ENCODE measurements at places on chromosomes 1 and 21. TPM values are rescaled to one million over a fixed set of nuclear protein-coding genes. Genes with fewer than 3 reads are reported as not detected.

- no peak for DNase-seq
- no peaks in the 10 kb centered on the region for H3K36me3 ChIP-seq
- H3K4me3 ChIP-seq, result no peak overlapping the region
- peaks cover 24% of the 10 kb centered on the region for H3K4me1 ChIP-seq
- H3K27ac ChIP-seq, result no peak overlapping the region
Measured at GRCh38 chr1:41245659-41246058, 3.6 kb upstream of the SCMH1 start.

DNA sequence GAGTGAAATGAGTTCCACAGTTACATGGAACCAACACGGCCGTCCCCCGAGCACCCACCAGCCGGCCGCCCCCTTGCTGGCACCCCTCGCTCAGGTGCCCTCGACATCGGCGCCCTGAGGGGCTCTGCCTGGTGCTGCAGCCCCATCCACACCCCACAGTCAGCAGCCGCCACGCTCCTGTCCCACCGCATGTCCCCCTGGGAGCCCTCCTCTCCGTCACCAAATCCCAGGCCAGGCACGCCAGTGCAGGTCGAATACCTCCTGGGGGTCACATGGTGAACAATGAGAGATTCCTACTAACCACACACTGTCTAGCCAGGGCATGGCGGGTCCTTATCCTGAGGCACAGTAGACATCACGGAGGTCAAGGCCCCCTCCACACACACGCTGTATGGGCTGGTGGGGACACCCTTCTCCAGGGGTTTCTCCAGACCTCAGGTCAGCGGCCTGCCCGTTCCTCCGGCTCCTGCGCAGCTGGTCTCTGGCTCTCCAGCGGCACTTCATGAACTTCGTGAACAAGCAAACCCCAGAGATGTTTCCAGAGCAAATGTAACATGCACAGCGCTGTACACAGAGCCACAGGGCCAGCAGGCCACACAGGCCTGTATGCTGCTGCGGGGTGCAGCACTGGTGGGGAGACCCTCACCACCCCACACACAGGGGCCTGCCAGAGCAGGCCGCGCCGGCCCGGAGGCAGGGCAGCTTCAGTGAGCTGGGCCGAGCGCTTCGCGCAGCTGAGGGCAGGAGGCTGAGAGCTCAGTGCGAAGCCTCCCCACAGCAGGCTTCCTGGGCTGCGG is 21.8 kb downstream of the POFUT2 start:
- H3K27me3 ChIP-seq, result no peaks in the 10 kb centered on the region
- H3K36me3 ChIP-seq, result peaks cover 39% of the 10 kb centered on the region
- no peak for DNase-seq
- H3K27ac ChIP-seq, result no peak overlapping the region
- no peak overlapping the region for H3K4me3 ChIP-seq

- H3K27ac ChIP-seq, result no peak overlapping the region
- no peaks in the 10 kb centered on the region for H3K4me1 ChIP-seq
- no peak overlapping the region for H3K4me3 ChIP-seq
- no peaks in the 10 kb centered on the region for H3K27me3 ChIP-seq
- no peaks in the 10 kb centered on the region for H3K36me3 ChIP-seq
Measured at GRCh38 chr1:228157729-228158126, 7.9 kb upstream of the IBA57 start.

DNA sequence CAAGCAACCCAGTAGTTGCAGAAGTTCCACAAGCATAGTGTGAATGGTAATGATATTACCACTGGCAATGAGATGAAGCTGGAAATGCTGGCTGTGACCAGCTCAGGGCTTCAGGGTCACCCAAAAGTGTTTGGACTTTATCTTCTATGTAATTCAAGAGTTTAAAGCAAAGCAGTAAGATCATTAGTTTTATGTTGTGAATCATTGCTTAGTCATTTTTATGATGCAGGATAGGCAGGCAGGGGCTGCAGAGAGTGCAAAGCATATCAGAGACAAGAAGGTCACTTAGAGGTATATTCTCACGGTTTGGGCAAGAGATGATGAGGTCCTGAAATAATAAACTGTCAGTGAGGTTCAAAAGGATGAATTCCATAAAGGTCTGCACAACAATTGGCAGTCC is 147.4 kb downstream of the OLFM3 start:
- H3K4me3 ChIP-seq, result no peak overlapping the region
- H3K4me1 ChIP-seq, result no peaks in the 10 kb centered on the region
- peaks cover 14% of the 10 kb centered on the region for H3K27me3 ChIP-seq

- H3K36me3 ChIP-seq, result peaks cover 45% of the 10 kb centered on the region
- DNase-seq, result no peak
Measured at GRCh38 chr1:64838486-64838885, 93.6 kb downstream of the RAVER2 start.

- peaks cover 26% of the 10 kb centered on the region for H3K27me3 ChIP-seq
- peaks cover 8% of the 10 kb centered on the region for H3K36me3 ChIP-seq
- no peaks in the 10 kb centered on the region for H3K4me1 ChIP-seq
- no peak overlapping the region for H3K4me3 ChIP-seq
- DNase-seq, result no peak
Measured at GRCh38 chr21:42735944-42736343, 82.5 kb downstream of the PDE9A start.

- H3K27me3 ChIP-seq, result no peaks in the 10 kb centered on the region
- DNase-seq, result no peak
- no peak overlapping the region for H3K27ac ChIP-seq
- peaks cover 6% of the 10 kb centered on the region for H3K36me3 ChIP-seq
- no peak overlapping the region for H3K4me3 ChIP-seq
- peaks cover 7% of the 10 kb centered on the region for H3K4me1 ChIP-seq
Measured at GRCh38 chr1:231913493-231913892, 286.9 kb downstream of the DISC1 start.

DNA sequence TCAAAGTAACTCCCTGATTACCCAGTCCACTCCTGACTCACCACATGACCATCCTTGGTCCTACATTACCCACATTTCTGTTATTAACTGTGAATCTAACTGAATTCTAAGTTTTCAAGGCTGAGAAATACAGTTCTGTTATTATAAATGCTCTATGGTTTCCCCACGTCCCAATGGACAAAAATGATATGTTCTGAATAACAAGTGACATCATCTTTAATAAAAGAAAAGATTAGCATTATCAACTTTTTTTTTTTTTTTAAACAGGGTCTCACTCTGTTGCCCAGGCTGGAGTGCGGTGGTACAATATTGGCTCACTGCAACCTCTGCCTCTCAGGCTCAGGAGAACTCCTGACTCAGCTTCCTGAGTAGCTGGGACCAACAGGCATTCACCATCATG is 59.6 kb downstream of the ZSWIM5 start:
- H3K36me3 ChIP-seq, result no peaks in the 10 kb centered on the region
- no peak overlapping the region for H3K4me3 ChIP-seq
- no peak overlapping the region for H3K27ac ChIP-seq
- no peaks in the 10 kb centered on the region for H3K4me1 ChIP-seq
- DNase-seq, result no peak
- H3K27me3 ChIP-seq, result peaks cover 2% of the 10 kb centered on the region

- H3K27me3 ChIP-seq, result peaks cover 48% of the 10 kb centered on the region
- no peak overlapping the region for H3K4me3 ChIP-seq
- H3K4me1 ChIP-seq, result peaks cover 10% of the 10 kb centered on the region
- no peaks in the 10 kb centered on the region for H3K36me3 ChIP-seq
- DNase-seq, result no peak
Measured at GRCh38 chr21:36103434-36103833, 31.4 kb upstream of the CBR3 start.

DNA sequence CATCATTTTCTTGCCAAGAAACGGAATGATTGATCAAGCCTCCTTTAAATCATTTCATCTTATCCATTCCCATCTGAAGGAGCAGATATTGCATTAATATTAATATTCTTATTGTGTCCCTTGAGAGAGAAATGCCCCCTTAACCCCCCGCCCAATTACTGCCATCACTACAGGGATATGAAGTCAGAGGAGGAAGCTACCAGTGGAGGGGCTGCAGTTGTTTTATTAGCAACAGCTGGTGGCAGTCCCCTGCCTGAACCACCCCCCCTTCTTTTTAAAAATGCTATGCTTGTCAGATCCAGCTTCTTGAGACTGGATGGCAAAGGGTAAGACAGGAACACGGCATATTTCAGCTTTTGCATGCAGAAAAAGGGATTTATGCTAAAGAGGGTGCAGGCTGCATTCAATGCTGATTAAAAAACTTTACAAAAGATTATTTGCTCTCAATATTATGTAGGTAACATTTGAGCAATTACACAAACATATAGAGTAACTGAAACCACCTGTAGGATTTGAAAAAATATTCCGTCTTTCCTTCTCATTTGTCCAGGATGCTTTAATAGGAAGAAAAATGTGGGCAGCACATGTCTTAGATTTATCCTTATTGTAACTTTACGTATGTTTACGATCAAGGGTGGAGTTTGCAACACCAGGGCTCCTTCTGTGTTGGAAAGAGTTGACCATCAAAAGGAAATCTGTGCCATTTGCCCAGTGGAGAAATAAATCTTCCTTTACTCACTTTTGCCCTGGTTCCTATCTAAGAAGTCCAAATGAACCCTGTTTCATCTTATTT is 77.7 kb downstream of the ZBTB18 start:
- H3K27me3 ChIP-seq, result no peaks in the 10 kb centered on the region
- no peaks in the 10 kb centered on the region for H3K4me1 ChIP-seq
- H3K36me3 ChIP-seq, result no peaks in the 10 kb centered on the region
- no peak overlapping the region for H3K4me3 ChIP-seq
- no peak for DNase-seq

Gene TMEM269
- total RNA-seq, result 0.20 TPM

Gene ADCY10
- 0.07 TPM for total RNA-seq

Gene SAMD11
- total RNA-seq, result 73.8 TPM

All from chondrocyte (in vitro differentiated cells).